ENCODE measurements at places on chromosomes 3 and 15.

- no peak for DNase-seq
Measured at GRCh38 chr3:126734106-126734723, 30.2 kb downstream of the CHCHD6 start.

DNA sequence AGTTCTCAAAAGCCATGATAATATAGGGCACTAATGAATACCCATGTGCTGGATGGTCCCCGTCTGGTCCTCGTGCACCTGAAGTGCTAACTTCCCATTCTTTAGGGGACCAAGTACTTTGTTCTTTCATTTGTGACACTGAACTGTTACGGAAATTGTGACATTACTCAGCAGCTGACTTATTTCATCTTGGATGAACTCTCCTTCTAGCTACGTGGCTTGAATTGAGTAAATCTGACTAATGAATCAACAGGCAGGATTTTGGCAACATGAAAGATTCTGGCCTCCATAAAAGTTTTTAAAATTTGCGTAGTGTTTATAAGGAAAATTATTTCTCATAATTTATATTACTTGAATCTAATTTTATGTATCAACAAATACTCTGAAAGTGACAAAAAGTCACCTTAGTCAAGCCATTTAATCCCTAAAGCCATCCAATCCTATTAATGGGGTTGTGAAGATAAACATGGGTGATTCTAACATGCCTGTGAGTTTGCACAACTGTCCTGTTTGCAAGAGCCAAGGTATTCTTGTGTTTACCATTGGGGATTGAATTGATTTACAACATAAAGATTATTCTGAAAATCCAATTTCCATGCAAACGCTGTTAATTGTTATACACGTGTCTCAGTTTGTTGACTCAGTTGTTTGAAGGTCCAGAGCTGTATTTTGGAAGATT lies 119.9 kb downstream of the AGBL1 start:
- no peak for DNase-seq

- DNase-seq: peak; percentile 6
Measured at GRCh38 chr15:55694652-55695150, 48.3 kb downstream of the PRTG start.

GRCh38 chr3:134603480-134603879 lies 47.3 kb downstream of the KY start:
- DNase-seq: no peak

- DNase-seq: no peak
Measured at GRCh38 chr3:157499342-157499963, 3.8 kb downstream of the VEPH1 start.

DNA sequence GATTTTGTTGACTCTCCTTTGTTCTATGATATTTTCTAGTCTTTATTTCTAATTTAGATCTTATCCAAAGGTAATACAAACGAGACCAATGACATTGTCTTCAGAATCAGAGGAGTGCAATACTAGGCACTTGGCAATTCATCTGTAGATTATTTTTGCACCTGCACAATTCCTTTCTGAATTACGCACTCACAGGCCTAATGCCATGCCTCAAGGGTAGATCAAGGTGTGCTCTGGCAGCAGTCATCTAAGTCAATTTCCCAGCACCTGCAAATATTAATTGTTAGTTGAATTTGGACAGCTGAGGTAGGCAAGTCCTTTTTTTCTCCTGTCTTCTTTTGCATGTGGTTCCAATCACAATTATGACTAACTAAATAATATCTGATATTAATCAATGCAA lies 653.2 kb downstream of the ROBO2 start:
- DNase-seq: no peak

GRCh38 chr3:45535665-45536064 lies 58.9 kb upstream of the LIMD1 start:
- no peak for DNase-seq

DNA sequence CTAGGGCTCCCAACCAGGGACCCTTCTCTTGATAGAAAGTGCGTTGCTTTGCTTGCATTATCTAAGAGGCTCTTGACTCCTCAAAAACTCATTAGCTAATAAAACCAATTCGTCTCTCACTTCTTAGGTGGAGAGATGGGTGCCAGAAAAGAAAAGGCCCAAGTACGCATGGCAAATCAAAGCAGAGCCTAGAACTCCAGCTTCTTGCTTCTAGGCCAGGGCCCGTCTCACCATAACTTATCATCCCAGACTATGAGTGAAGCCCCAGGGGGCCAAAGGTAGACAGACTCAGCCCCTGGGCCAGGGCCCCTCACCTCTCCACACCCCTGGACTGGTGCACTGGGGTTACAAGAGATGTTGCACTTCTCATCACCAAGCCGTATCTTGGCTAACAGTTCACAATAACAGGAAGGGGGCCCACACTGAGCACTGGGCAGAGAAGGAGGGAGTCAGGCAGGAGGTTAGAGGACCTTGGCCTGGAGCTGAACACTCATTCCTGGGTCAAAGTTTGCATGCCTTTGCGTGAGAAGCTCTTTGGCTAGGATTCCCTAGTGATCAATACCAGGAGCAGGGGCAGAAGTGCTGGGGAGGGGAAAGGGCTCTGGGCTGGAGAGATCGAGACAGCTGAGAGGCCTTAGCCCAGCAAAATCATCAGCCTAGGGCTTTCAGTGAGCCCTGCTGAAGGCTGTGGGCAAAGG lies 5.4 kb upstream of the CYP1A1 start:
- no peak for DNase-seq

GRCh38 chr3:186024210-186024609 lies 84.7 kb downstream of the ETV5 start:
- DNase-seq: no peak

DNA sequence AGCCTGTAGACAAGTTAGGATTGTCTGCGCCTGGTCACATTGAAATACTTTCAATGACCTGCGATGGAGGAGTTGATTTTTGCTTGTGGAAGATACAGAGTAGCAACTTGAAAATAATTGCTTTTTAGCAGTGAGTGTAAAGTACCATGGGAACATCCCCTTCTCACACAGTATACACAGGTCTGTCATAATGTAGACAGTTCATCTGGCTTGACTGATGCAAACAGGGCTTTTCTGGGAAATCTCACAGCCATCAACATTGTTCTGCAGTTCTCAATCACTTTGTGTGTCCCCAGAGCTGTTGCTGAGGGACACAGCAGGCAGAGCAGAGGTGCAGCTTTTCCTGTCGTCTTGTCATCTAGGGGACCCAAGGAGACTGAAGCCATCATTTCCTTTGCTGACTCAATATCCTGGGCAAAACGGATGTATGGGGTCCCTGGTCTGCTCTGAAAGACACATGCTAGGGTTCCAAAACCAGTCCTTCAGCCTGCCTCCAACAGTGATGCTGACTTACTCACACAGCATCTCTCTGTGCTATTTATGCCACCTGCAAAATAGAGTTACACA lies 5.3 kb upstream of the REC114 start:
- DNase-seq: no peak

- no peak for DNase-seq
Measured at GRCh38 chr3:154971341-154971740, 108.8 kb upstream of the MME start.

DNA sequence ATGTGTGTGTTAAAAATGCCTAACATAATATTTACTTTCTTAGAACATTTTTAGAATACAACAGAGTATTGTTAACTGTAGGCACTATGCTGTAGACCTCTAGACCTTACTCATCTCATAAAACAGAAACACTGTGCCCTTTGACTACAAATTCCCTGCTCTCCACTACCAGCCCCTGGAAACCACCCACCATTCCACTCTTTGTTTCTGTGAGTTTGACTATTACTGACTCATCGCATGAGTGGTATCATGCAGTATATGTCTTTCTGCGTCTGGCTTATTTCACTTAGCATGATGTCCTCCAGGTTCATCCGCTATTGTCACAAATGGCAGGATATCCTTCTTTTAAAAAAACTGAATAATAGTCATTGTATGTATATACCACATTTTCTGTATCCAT lies 216.7 kb upstream of the CFAP20DC start:
- DNase-seq: no peak

DNA sequence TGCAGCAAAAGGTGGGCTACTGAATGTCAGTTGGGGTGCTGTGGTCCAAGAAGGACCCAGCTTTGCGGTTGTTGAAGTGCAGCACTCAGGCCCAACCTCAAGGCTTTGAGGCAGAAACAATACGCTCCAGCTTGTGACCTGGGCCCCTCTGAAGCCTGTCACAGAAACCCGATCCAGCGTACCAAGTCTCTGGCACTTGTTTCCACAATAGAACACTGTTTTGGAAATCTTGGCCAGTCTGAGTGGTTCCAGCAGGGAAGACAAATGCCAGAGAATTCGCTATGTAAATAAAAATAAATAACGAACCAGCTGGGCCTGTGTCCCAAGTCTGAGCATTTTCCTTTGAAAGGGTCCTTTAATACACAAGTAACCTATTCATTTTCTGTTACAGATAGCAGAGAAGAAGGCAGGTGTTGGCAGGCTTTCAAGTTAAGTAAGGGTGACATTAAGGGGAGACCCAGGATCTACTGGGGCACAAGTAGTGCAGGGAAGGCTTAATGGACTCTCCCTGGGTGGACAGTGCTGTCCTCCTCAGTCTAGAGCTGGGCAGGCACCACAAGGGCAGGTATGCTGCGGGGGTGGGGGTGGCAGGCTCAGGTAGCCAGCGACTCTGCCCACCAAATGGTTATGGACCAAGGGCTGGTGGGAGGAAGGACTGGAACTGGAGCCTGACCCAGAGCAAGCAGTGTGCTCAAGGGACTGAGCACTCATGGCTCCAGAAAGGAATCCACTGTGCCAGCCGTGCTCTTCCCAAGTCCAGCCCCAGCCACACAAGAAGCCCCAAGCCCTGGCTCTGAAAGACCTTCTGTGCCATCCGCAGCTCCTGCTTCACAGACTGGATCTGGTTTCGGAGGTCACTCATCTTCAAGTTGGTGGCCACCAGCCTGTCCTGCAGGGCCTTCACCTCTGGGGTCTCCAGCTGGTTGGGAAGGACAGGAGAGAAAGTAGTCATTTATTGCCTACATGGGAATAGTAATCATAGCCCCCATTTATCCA lies 26.3 kb downstream of the CCDC13 start:
- DNase-seq: no peak

GRCh38 chr3:187136936-187137335 lies 2.4 kb downstream of the RPL39L start:
- DNase-seq: no peak

DNA sequence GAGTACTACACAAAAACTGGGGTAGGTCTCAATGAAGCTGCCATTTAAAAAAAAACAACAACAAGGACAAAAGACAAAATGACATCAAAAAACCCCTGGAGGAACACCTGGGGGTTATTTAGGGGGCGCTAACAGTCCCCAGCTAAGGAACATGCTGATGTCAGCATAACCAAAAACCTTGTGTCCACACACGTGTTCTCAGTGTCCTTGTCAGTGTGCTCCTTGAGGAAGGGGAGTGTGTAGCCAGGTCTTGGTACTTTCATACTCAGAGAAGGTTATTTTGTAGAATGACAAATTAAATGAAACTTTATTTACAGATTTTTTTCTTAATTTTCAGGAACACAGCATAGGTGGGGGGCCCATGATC lies 31.2 kb upstream of the CLRN1 start:
- no peak for DNase-seq

DNA sequence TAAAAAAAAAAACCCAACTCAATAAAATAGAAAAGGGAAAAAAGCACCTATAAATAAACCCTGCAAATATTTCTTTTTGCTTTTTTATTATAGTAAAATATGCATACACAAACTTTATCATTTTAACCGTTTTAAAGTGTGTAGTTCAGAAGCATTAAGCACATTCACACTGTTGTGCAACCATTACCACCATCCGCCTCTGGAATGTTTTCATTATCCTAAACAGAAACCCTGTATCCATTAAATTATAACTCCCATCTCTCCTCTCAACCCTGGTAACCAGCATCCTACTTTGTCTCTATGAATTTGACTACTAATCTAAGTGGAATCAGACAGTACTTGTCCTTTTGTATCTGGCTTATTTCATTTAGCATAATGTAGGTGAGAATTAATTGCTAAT lies 15.0 kb downstream of the CDCP1 start:
- no peak for DNase-seq

- no peak for DNase-seq
Measured at GRCh38 chr3:31895471-31895870, 85.6 kb downstream of the OSBPL10 start.

- no peak for DNase-seq
Measured at GRCh38 chr3:131277836-131278497, 103.6 kb upstream of the NUDT16 start.

GRCh38 chr3:168405288-168405687 lies 309.6 kb upstream of the GOLIM4 start:
- no peak for DNase-seq

GRCh38 chr15:43316971-43317346 lies 13.4 kb downstream of the LCMT2 start:
- no peak for DNase-seq

- no peak for DNase-seq
Measured at GRCh38 chr3:19467761-19468160, 319.5 kb downstream of the KCNH8 start.

DNA sequence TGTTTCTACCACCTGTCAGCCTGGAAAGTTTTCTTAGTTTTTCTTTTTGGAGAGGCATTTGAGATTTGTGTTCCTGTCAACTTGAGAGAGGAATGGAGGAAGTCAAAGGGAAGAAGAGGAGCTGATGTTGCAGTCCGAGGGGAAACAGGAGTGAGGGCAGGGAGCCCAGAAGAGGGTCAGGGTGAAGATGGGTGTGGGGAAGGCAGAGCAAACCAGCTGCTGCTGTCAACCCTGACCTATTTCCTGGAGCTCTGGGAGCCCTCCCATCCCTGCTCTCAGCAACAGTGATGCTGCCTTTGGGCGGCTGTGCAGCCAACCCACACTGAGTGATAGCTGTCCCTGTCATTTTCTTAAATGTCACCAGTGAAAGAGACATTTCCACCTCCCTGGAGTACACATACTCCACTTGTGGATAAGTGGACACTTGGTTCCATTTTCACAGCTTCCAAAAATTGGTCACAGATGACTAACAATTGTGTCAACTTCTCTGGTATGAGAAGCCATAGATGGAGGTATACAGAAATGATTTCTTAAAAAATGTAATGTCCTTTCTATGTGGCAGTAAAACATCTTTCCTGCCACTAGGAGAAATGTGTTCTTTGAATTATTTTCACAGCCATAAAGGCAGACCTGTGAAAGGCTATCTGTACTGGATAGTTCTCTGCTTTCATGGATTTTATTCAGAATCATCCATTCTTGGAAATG lies 556.3 kb upstream of the TBL1XR1 start:
- no peak for DNase-seq

GRCh38 chr3:184899953-184900595 lies 88.1 kb downstream of the VPS8 start:
- DNase-seq: no peak

- no peak for DNase-seq
Measured at GRCh38 chr3:42667523-42668412, 14.3 kb downstream of the ZBTB47 start.

- DNase-seq: no peak
Measured at GRCh38 chr3:60514085-60514649, 737.1 kb downstream of the FHIT start.

DNA sequence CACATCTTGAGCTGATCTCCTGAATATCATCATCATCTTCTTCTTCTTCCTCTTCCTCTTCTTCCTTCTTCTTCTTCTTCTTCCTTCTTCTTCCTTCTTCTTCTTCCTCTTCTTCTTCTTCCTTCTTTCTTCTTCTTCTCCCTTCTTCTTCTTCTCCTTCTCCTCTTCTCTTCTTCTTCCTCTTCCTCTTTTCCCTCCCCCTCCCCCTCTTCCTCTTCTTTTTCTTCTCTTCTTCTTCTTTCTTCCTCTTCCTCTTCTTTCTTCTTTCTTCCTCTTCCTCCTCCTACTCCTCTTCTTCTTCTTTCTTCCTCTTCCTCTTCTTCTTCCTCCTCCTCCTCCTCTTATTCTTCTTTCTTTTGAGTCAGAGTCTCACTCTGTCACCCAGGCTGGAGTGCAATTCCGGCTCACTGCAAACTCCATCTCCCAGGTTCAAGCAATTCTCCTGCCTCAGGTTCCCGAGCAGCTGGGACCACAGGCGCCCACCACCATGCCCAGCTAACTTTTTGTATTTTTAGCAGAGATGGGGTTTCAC lies 197.9 kb upstream of the NANOGP8 start:
- no peak for DNase-seq

Measured in CD4-positive, alpha-beta T cell treated with Interferon alpha-2 for 1 hour (primary cell).